ENCODE measurements at places on chromosomes 4 and X.

DNA sequence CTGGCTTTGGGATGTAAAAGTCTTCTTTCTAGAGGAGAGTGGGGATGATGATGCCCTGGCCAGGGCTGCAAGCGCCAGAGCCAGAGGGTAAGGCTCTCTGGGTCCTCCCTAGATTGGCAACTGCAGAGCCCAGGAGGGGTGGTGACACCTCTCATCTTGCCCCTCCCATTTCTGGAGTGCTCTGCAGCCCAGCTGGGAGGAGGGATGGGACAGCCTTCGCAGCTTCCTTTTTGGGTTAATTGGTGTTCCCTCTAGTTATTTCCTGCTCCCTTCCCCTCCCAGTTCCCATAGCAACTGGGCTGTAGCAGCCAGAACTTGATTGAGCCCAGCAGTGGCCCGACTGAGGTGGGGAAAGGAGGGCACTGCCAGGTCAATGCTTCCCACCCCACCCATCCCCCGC, 19.2 kb downstream of the NALF2 start:
- DNase-seq = no peak

GRCh38 chr4:15781427-15782095, 3.4 kb downstream of the CD38 start:
- no peak for DNase-seq

DNA sequence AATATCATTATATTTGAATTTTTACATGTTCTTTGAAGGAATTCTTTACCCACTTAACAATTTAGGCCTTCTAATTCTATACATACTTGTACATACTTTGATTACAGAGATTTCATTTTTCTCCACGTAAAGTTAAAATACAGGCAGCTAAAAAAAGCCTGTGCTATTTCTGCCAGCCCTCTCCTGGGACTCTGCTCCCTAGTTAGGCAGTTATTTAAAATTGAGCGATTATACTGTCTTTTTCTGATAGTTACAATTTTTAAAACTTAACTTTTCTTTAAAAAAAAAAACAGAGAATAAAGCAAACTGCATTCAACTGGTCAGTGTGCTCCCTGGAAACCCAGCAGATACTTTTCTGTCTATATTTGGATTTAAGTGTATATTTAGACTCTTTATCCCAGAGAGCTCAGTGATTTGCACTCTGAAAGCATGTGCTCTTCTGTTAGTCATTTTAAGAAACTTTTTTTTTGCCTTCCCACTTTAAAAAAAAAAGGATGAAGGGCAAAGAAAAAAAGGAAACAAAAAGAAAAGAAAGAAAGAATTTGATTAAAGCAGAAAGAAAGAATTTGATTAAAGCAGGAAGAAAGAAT, 18.1 kb upstream of the FAM241A start:
- no peak for DNase-seq

GRCh38 chr4:153117554-153117953, 86.7 kb upstream of the TRIM2 start:
- no peak for DNase-seq

DNA sequence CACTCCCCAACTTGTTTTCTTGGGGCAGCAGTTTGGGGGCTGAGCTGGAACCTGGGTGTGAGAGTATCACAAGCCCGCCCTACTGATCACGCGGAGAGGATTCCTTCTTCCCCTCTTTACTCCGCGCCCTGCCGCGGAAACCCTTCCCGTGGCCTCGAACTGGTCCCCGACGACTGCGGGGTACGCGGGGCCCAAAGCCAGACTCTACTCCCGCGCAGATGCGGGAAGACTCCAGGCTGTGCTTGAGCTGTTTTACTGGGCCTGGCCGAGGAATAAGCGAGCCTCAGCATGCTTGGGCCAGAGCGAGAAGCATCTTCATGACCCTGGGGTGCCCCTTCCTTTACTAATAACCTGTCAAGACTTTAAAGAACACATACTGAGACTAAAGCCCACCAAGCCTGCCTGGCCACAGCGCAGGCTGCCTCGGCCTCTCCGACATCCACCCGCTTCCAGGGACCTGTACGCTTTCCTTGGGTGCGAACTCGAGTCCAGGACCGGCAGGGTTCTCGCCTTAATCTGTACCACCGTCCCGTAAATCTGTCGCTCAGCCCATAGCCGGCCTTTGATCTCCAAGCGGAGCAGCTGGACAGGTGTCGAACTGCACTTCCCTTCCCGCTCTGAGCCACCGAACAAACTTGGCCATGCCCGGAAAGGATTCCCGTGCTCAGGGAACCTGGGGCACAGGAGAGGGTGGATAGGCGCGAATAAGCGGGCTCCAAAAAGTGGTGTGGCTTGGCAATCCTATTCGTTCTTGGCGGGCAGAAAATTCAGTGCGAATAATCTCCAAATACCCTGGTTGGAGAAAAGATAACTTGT, 55.0 kb upstream of the TMEM33 start:
- DNase-seq = no peak

DNA sequence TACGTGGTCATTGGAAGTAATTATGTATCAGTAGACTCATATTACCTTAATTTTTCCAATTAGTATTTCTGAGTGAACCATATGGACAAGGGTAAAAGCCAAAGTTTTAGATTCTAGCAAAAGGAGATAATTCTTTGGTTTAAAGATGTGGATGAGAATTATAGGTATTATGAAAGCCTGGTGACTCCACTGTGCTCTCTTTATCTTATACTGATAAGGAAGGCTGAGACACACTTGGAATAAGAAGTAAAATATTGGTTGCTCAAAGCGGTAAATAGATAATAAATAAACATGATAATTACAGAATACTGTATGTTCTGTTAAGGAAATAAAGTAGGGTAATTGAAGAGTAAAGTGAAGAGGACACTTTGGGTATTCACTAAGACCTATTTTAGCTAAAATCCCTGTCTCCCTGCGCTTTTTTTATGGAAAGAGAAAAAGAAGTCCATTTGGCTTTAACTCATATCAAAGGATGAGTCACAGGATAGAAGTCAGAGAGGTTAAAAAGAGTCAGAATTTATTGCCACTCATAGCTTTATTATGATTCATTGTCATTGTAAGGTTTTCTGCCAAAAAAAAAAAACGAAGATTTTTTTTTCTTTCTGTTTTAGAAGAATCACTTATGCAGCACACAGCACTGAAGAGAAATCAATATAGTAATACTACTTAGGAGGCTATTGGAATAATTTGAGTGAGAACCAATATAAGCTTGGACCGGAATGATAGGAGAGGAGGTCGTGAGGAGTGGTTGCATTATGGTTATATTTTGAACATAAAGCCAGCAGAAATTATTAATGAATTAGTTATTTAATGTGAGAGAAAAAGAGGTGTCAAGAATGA, 2463.1 kb downstream of the ARAP2 start:
- DNase-seq = no peak

GRCh38 chr4:56684320-56685050, 3.4 kb upstream of the HOPX start:
- no peak for DNase-seq

DNA sequence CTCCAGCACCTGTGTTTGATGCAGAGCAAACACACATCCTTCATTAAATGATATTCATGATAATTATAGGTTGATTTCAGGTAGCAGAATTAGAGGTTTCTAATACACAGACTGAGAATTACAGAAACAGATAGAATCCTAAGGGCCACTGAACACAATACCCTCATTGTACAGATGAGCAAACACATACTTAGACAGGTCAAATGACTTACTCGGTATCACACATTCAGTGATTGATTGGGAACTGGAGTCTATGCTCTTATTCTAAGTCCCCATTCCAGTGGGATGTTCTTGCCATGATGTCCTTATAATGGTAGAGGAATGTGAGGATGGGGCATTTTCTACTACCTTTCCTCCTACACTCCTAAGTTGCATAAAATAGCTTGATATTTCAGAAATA, 70.8 kb downstream of the DCAF8L1 start:
- no peak for DNase-seq

- DNase-seq = no peak
Measured at GRCh38 chr4:118353534-118354030, 779 bp upstream of the PRSS12 start.

DNA sequence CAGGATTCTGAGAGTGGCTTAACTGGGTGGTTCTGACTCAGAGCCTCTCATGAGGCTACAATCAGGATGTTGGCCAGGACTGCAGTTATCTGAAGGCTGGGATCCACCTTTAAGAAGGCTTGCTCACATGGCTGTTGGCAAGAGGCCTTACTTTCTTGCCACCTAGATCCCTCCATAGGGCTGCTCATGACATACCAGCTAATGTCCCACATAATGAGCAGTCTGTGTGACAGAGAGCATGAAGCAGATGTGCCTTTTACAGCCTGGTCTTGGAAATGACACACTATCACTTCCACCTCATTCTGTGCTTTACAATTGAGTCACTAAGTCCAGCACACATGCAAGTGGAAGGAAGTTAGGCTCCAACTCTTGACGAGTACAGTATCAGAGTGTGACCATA, 4.3 kb upstream of the RBM3 start:
- DNase-seq = no peak

DNA sequence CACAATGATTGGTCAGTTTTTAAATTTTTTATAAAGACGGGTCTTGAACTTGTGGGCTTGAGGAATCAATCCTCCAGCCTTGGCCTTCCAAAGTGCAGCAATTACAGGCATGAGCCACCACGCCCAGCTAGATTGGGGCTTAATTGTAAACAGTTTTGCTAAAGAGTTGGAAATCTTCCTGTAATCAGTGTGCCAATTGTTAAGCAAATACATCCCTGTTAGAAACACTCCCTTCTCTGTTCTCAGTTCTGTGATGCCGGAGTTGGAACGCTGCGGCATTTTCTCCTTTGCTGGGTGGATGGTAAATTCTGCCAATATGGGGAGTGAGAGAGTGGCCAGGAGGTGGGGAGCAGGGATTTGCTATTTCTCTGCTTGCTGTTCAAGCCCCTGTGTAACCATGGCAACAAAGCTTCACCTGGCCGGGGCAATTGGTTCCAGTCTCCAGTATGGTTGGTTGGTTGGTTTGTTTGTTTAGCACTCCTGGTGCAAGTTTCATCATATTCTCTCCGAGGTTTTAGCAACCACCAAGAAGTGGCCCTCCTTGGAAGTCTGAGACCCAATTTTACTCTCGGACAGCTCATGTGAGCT, 3.0 kb upstream of the SPATA4 start:
- no peak for DNase-seq

DNA sequence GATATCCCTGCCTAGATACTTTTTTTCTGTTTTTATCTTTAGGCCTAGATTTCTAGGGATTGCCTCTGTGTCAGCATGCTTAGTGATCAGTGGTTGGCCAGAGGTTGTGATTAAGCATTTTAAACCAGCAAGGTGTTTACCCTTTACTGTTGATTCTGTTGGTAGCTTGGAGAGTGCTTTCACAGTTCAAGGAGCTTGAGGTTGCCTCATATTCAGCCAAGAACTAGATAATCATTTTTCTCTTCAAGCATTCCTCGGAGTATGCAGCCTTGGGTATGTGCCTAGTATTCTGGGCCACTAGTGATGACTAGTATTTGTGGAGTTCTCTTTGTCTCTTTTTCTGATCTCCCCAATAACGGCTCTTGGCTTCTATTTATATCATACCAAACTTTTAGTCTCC, 20.4 kb downstream of the APOOL start:
- DNase-seq = no peak

- no peak for DNase-seq
Measured at GRCh38 chrX:9458516-9459078, 6.3 kb upstream of the TBL1X start.

GRCh38 chrX:24292353-24292752, 21.5 kb downstream of the SUPT20HL2 start:
- no peak for DNase-seq

DNA sequence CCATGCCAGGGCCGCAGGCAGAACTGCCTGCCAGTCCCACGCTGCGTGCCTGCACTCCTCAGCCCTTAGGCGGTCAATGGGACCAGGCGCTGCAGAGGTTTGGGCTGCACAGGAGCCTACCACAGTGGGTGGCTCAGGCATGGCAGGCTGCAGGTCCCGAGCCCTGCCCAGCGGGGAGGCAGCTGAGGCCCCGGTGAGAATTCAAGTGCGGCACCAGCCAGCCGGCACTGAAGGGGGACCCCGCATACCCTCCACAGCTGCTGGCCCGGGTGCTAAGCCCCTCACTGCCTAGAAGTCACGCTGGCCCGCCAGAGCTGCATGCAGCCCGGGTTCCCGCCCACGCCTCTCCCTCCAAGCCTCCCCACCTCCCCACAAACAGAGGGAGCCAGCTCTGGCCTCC, 302.5 kb upstream of the UGT8 start:
- no peak for DNase-seq

GRCh38 chrX:104660092-104660491, 94.1 kb downstream of the IL1RAPL2 start:
- DNase-seq = no peak

DNA sequence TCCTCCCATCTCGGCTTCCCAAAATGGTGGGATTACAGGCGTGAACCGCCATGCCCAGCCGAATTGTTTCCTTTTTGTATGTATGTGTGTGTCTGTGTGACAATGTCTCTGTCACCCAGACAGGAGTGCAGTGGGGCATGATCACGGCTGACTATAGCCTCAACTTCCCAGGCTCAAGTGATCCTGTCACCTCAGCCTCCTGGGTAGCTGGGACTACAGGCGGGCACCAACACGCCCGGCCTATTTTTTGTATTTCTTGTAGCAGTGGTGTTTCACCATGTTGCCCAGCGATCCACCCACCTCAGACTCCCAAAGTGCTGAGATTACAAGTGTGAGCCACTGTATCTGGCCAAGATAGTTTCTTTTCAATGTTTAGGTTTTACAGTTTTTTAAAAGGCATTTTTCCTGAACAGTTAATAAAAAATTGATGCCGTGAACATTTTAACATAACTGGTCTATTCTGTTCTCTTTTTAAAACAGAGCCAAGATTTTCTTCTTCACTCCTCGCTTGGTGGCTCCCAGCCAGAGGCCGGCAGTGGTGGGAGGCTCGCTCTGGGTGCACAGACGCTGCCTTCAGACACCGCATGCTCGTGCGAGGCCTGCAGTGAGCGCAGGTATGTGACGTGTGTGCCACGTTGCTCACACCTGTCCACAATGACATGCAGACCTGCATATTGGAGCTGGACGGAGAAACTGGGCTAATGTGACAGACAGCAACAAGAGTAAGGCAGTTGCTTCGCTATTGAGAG, 88.5 kb downstream of the FAM193A start:
- no peak for DNase-seq

GRCh38 chr4:54315561-54316538, 86.8 kb downstream of the PDGFRA start:
- no peak for DNase-seq

DNA sequence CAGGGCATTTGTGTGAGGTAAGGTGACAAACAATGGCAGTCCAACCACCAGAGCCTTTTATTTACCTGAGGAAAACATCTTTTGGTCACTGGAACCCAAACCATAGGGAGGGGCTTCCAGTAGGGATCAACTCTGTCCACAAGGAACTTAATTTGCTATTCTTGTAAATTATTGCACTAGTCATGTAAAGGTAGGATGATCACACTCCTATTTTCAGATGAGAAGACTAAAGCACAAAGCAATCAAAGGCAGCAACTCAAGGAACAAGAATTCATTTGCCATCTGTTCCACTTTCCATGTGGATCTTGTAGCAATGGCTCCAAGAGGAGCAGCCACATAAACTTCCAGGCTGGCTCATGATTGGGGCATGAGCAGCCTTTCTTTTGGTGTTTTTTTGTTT, 35.3 kb downstream of the CD99L2 start:
- DNase-seq = no peak

Data from muscle of back (tissue), 13 donors.